ENCODE measurements at places on chromosomes 5 and 9.

- H3K4me1 ChIP-seq, result no peaks in the 10 kb centered on the region
- H3K27ac ChIP-seq, result no peak overlapping the region
- no peaks in the 10 kb centered on the region for H3K36me3 ChIP-seq
- H3K4me3 ChIP-seq, result no peak overlapping the region
These were observed 347.5 kb upstream of the CCNG1 start for GRCh38 chr5:163089926-163090325.

DNA sequence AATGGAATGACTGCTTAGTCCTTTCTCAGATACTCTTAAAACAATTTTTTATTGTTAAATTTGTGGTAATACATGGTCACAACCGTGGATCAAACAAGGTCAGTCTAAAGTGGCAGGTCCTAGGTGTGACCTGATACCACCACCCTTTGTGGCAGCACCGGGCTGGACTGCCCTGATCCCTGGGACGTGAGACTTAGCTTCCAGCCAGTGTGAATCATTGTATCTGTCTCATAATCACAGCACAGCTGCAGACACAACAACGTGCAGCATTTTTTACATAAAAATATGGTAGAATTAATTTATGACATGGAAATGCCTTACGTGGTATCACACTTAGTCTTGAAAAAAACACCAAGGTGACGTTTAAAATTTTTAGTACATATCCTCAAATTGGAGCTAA is 7.8 kb downstream of the TOR1B start:
- peaks cover 20% of the 10 kb centered on the region for H3K4me1 ChIP-seq
- no peak overlapping the region for H3K4me3 ChIP-seq
- no peak overlapping the region for H3K27ac ChIP-seq

DNA sequence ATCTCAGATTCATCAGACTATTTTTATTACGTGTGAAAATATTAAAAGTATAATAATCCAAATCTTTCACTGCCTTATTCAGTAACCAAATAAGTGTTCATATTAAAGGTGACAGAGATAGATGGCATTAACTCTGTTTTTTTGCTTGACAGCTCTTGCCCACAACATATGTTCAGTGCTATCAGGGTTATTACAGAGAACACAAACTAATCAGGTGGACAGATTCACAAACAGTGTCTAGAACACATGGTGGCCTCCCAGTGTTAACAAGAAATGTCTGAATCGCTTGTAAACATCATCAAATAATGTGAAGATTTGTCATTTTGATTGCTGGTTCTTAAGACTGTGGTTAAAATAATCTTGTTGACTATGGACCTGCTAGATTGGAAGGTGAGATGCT is 609.1 kb upstream of the GRAMD2B start:
- no peak overlapping the region for H3K27ac ChIP-seq
- no peaks in the 10 kb centered on the region for H3K4me1 ChIP-seq
- no peak for DNase-seq
- H3K36me3 ChIP-seq, result no peaks in the 10 kb centered on the region
- no peak overlapping the region for H3K4me3 ChIP-seq

GRCh38 chr5:68818870-68819269 is 274.9 kb upstream of the SLC30A5 start:
- DNase-seq, result no peak
- no peak overlapping the region for H3K27ac ChIP-seq
- no peaks in the 10 kb centered on the region for H3K36me3 ChIP-seq
- H3K27me3 ChIP-seq, result no peaks in the 10 kb centered on the region
- no peak overlapping the region for H3K4me3 ChIP-seq

DNA sequence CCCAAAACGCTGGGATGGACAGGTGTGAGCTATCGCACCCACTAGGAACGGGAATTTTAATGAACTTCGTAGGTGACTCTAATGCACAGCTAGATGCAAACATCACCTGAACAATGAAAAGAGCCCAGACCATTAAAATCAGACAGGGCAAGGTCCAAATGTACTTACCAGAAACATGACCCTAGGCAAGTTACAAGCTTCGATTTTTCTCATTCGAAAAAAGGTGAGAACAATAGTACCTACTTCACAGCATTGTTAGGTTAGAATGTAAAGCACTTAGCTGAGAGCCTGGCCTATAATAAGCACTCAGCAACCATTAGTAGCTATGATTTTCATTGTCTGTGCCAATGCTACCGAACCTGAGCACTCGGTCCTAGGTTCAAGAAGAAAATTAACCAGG is 5.8 kb upstream of the KLHL3 start:
- peaks cover 8% of the 10 kb centered on the region for H3K4me1 ChIP-seq
- peaks cover 2% of the 10 kb centered on the region for H3K36me3 ChIP-seq
- no peak overlapping the region for H3K4me3 ChIP-seq

DNA sequence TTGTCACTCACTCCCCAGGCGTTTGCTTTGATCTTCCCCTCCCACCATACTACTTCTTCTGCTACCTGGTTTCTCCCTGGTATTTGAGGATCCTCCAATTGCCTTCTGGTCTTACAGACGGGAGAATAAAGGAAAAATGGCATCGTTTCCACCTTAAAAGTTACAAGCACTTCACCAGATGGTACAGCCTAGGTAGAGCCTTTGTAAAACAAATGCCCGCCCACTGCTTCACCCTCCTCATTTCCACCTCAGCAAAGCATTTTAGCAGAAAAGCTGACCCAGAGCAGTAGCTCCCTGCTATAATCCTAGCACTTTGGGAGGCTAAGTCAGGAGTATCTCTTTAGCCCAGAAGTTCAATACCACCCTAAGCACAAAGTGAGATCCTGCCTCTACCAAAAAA is 5.1 kb upstream of the ANXA2R start:
- peak overlapping the region; percentile 45 for H3K27ac ChIP-seq
- peaks cover 71% of the 10 kb centered on the region for H3K4me1 ChIP-seq
- DNase-seq, result no peak
- H3K27me3 ChIP-seq, result no peaks in the 10 kb centered on the region
- H3K4me3 ChIP-seq, result no peak overlapping the region
- H3K36me3 ChIP-seq, result no peaks in the 10 kb centered on the region

DNA sequence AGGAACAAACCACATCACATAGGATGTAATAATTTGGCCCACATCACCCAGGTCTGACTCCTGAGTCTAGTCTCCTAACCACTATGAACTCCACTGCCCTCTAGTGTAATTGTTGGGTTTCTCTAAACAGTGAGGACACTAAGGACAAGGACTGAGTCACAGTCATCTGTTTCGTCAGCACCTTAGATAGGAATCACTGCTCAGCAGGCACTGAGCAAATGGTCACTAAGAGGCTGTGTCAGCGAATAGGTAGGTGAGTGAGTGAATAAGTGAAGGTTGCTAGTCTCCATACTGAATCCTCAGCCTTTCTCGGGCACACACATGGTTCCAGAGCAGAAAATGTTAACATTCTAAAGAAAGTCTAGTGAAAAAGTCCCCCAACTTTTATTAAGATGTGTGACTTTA is 278.6 kb downstream of the SPOCK1 start:
- H3K4me3 ChIP-seq, result no peak overlapping the region
- H3K27me3 ChIP-seq, result no peaks in the 10 kb centered on the region
- peaks cover 20% of the 10 kb centered on the region for H3K4me1 ChIP-seq
- H3K27ac ChIP-seq, result no peak overlapping the region
- no peak for DNase-seq

DNA sequence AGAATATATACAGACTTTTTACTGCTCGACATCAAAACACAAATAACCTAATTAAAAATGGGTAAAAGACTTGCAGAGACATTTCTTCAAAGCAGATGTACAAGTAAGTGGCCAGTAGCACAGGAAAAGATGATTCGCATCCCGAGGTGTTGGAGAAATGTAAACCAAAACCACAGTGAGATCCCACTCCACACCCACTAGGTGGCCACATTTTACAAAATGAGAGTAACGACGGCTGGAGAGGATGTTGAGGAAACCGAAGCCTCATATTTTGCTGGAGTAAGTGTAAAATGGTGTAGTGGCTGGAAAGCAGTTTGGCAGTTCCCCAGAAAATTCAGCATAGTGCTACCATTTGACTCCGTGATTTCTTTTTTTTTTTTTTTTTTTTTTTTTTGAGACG is 21.3 kb upstream of the GBGT1 start:
- H3K4me3 ChIP-seq, result no peak overlapping the region
- H3K36me3 ChIP-seq, result no peaks in the 10 kb centered on the region
- H3K4me1 ChIP-seq, result peaks cover 4% of the 10 kb centered on the region
- no peak for DNase-seq
- H3K27me3 ChIP-seq, result peaks cover 37% of the 10 kb centered on the region

DNA sequence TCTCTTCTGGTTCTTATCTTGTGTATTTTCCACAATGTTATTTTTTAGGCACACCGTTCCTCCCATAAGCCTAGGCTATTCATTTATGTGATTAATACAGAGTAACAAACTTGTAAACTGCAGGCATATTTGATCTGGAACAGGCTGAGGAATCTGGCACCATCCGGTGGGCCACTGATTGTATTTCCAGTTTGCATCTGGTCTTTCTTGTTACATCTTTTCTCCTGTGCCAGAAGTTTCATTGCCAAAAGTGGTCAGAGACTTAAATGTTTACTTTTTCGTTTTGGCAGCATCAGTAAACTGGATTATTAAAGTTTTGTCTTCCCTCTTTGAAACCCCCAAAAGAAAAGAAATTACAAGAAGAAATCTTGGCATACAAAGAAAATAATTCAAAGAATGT is 17.9 kb upstream of the ZCCHC7 start:
- no peak for DNase-seq
- no peak overlapping the region for H3K4me3 ChIP-seq
- peaks cover 5% of the 10 kb centered on the region for H3K4me1 ChIP-seq

- H3K36me3 ChIP-seq, result no peaks in the 10 kb centered on the region
- H3K27me3 ChIP-seq, result no peaks in the 10 kb centered on the region
- peaks cover 17% of the 10 kb centered on the region for H3K4me1 ChIP-seq
- H3K27ac ChIP-seq, result no peak overlapping the region
These were observed 33.0 kb downstream of the ELOVL7 start for GRCh38 chr5:60811105-60811504.

- H3K36me3 ChIP-seq, result no peaks in the 10 kb centered on the region
- H3K27me3 ChIP-seq, result no peaks in the 10 kb centered on the region
- H3K27ac ChIP-seq, result peak overlapping the region; percentile 92
- H3K4me3 ChIP-seq, result peak overlapping the region; percentile 49
These were observed 451.6 kb upstream of the CD180 start for GRCh38 chr5:67648201-67648671.

GRCh38 chr5:117195076-117195475 is 620.5 kb upstream of the SEMA6A start:
- DNase-seq, result no peak
- H3K4me1 ChIP-seq, result no peaks in the 10 kb centered on the region
- H3K4me3 ChIP-seq, result no peak overlapping the region
- no peaks in the 10 kb centered on the region for H3K27me3 ChIP-seq
- H3K27ac ChIP-seq, result no peak overlapping the region
- no peaks in the 10 kb centered on the region for H3K36me3 ChIP-seq

DNA sequence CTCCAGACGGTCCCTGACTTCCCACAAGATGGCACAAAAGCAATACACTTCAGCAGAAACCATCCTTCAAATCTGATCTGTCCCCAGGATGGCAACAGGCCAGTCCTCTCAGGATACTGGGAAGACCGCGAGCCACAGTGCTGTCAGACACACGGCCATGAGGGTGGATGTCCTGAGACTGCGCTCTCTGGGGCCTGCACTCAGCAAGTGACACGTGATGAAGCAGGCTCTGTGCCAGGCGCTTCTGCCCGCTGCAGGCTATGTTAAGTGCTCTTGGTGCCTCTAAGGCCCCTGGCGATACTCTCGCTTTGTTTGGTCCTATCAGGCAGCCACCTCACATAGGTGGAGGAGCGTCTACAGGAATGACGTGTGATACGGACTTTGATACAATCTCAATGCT is 7.1 kb downstream of the BRD9 start:
- DNase-seq, result peak; percentile 81
- no peak overlapping the region for H3K4me3 ChIP-seq
- no peak overlapping the region for H3K27ac ChIP-seq
- peaks cover 11% of the 10 kb centered on the region for H3K4me1 ChIP-seq
- H3K36me3 ChIP-seq, result peaks cover 56% of the 10 kb centered on the region

DNA sequence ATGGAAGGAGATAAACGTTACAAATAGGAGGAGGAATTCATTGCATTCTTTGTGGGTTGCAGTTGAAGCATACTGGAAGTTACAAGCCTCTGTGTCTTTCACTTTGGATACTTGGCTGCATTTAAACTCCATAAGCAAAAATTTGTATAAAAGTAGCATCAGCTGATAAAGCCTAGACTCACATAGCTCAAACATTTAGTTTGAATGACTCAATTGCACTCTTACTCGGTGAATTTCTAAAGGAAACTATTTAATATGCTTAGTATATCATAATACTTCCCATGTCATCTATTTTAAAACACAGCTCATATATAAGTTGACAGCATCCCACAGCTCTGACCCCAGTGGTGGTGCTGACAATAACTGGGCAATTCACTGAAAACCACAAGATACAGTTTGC is 596.6 kb upstream of the ZNF608 start:
- H3K4me1 ChIP-seq, result peaks cover 13% of the 10 kb centered on the region
- no peak for DNase-seq
- H3K27me3 ChIP-seq, result no peaks in the 10 kb centered on the region
- H3K36me3 ChIP-seq, result no peaks in the 10 kb centered on the region
- H3K27ac ChIP-seq, result no peak overlapping the region

DNA sequence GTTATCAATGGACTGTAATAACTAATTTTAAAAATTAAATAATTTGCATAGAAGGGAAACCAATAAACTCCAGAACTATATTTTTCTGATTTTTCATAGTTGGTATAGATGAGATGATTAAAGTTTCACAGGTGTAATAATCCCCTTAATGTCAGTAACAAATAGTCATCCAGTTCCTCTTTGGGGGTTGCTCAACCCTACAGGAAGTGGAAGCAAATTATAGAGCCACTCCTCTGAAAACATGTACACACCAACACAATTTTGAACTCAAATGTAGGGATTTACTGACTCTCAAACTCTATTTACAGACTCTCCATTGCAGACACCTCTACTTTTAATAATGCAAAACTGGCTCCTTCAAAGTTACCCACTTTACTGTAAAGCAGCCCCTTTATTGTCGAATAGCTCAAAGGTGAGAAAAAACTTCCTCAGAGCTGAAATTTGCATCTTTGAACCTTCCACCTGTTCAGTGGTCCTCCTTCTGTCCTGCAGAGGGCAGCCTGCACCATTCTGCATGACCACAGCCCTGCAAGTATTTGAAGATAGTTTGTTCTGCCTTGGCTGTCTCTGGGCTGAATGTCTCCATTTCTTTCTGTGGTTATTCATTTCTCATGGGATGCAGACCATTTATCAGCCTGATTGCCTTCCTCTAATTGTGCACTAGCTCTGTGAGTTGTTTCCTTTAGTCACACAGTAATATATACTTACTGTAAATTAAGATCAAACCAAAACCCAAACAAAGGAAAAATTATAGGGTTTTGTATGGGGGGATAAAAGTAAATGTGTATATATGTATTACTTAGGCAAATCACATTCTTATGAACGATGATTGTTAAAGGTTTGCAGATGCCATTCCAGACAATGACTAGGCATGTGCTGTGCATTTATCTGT is 383.2 kb upstream of the SGCD start:
- H3K4me1 ChIP-seq, result no peaks in the 10 kb centered on the region
- no peak overlapping the region for H3K27ac ChIP-seq
- H3K36me3 ChIP-seq, result no peaks in the 10 kb centered on the region

GRCh38 chr5:143659599-143660238 is 152.2 kb upstream of the HMHB1 start:
- DNase-seq, result no peak
- peaks cover 11% of the 10 kb centered on the region for H3K4me1 ChIP-seq
- no peak overlapping the region for H3K4me3 ChIP-seq
- H3K27ac ChIP-seq, result no peak overlapping the region

All from chondrocyte (in vitro differentiated cells).